ENCODE measurements at places on chromosomes 12 and 14.

- no peak for DNase-seq
These were observed 14.1 kb downstream of the STAB2 start for GRCh38 chr12:103600967-103601728.

DNA sequence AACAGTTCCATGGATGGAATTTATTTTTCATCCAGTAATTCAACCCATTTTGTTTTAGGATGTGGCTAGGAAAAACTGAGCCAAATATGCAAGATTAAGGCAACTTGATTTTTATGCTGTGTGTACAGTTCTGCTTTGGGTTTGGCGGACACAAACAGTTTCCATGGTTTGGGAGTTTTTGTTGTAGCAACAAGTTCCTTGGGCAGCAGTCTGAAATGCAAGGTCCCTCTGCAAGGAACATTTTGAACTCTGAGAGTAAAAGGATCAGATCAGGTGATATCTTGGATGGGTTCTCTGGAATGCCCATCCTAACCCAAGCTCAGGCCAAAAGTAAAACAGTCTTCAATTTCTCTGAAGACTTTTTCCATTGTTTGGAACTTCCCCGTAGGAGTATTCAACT lies 161.2 kb downstream of the TMX1 start:
- no peak for DNase-seq

DNA sequence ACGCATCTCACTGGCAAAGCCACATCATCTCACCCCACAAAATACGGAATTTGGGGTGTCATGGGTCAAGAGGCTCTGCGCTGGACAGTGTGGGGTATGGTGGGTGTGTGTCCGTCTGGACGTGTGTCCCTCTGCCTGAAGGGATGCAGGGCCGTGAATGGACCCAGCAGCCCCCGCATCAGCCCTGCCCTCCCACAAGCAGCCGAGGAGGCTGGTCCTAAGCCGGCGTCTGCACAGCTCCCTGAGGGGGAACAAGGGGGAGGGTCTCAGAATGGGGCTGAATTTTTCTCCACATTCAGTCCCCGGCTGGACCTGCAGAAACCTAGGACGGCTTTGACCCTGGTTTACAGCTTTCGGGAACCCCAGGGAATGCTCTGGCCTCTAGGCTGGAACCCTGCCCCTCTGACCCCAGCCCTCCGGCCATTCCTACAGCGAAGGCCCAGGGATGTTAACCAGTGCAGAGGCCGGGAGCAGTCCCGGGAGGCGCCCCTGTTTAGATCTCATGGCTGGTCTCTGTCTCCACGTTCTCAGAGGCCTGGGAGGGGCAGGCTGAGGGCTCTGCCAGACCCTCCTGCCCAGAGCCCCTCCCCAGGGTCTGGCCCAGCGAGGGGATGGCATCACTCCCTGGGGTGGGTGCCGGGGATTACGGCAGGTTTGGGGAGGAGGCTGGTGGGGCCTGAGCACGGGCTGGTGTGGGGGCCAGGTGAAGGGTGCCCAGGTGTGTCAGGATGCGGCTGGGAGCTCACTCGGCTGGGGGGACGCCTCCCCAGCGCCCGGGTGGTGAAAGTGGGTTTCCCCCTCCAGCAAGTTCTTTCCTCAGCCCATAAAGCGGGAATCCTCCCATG lies 156.5 kb upstream of the C14orf180 start:
- DNase-seq, result no peak

- DNase-seq, result no peak
These were observed 72.2 kb downstream of the TMEM132C start for GRCh38 chr12:128339126-128339520.

DNA sequence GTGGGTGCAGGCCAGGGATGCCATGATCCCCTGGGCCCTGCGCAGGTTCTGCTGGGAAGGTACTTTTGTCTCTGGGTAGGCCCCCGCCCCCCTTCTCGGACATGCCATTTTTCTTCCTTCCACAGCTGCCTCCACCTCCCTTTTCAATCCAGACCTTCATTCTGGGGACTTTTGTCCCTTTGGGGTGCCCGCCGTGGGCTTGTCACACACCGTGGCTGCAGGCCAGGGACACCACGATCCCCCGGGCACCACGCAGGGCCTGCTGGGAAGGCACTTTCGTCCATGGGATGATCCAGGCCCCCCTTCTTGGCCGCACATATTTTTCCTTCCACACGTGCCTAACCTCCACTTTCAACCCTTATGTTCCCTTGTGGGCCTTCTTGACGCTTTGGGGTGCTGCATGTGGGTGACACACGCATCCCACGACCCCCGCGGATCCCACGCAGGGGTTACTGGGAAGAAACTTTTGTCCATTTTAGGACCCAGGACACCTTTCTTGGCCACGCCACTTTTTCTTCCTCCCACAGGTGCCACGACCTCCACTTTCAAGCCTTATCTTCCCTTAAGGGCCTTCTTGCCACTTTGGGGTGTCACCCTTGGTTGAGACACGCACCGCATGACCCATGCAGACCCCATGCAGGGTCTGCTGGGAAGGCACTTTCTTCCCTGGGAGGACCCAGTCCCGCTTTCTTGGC lies 272.5 kb downstream of the ALG10 start:
- DNase-seq, result no peak

DNA sequence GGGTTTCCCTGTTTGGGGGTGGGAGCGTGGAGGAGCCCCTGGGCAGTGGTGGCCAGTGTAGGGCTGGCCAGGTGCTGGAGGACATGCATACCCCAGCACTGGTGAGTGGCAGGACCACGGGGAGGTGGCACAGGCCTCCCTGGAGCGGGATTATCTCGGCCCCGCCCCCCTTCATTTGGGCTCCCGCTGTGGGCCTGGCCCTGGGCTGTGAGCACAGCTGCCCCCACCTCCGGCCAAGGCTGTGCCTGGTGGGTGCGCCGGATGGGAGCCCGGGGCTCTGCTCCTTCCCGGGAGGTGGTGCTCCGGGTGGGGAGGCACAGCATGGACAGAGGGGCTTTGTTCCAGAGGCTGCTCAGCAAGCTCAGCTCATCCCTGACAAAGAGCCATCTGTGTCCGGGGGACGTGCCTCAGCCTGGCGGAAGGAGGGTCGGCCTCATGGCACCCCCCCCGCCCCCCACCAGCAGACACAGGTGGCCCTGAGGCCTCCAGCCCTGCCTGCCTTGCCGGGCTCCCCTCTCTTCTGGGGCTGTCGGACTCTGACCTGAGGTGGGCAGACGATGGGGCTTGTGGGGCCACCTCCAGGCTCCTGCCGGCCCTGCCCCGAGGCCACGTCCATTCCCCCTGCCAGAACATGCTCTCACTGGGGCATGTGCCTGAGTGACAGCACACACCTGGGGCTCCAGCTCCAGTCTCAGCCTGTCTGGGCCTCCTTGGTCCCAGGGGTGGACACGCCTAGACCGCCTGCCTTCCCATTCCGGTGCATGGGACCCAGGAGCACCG lies 8.4 kb downstream of the TEDC1 start:
- DNase-seq, result peak; percentile 91

DNA sequence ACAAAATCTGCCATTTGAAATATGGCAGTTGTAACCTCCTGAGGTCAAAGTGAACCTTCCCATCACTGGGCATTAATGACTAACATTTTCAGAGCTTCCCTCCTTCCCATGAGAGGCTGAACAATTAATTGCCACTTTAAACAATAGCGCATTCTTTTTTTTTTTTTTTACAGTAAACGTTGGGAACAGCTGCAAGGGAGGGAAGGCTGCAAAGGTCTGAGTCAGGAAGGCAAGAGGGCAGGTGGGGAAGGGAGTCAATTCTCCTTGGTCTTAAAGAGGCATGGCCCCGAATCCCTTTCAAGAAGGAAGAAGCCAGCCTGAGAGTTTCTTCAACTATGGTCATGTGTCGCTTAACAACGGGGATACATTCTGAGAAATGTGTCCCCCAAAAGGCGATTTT lies 41.0 kb upstream of the PLEKHG3 start:
- DNase-seq, result no peak

- DNase-seq, result no peak
These were observed 88.8 kb downstream of the ATF7IP start for GRCh38 chr12:14454098-14454907.

- peak; percentile 20 for DNase-seq
These were observed 61.6 kb upstream of the GZMB start for GRCh38 chr14:24695265-24696241.

DNA sequence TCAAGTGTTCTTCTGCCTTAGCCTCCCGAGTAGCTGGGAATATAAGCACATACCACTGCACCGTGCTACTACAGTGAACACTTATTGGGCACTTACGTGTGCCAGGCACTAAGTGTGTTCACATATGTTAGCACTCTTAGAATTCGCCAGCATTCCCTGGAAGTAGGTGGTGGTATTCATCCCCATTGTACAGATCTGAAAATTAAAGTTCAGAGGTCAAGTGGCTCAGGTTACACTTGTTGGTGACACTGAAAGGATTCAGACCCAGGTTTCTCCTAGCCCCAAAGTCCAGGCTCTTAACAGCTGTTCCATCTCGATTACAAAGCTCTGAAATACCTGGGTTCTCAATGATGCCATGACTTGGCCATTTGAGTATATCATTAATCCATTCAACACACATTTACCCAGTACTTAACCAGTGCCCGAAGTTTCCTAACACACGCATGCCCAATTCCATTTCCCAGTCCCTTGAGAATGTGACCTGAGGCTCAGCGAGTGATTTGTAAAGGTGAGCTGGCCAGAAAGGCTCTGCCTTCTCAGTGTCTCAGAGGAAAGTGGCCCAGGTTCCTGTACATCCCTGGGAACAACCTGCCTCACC lies 4.8 kb downstream of the MVK start:
- no peak for DNase-seq

DNA sequence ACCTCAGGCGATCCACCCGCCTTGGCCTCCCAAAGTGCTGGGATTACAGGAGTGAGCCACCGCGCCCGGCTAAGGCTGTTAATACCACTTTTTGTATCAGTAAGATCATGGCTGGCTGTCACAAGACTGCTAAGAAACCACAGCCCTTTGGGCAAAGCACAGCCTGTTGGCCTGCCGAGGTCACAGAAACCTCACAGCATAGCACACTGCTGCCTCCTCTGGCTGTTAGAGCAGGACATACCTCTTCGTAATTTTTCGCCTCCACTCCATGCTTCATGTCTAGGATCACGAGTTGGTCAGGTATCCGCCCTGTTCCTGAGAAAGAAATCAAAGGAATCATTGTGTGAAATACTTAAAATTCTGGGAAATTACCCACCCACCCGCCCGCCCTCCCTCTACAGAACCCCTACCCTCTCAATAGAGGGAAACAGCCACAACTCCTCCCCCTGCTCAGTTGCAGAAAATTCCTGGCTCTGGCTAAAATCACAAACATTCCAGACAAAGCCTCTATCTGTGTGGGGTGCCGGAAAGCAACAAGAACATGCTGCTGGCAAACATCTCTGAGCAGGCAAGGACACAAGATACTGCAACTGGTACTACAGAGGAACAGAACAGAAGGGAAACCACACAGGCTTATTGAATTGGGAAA lies 20.7 kb upstream of the NEK9 start:
- peak; percentile 68 for DNase-seq

DNA sequence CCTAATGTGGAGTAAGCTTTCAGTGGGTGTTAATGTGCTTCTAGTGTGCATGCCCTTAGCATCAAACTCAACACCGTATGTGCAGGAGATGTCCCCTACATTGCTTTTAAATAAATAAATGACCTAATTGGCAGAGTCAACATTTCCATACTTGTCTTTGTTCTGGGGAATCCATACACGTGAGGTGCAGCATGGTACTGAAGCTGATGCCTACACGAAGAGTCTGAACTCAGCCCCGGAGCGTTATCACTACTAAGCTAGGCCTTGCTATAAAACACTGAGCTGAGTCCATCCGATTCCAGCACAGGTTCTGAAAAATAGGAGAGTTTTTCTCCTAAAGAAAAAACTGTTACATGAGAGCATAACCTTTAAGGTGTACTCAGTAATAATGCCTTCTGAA lies 125.0 kb upstream of the DYRK2 start:
- DNase-seq, result no peak

GRCh38 chr14:95490138-95490509 lies 26.3 kb downstream of the SYNE3 start:
- DNase-seq, result no peak

DNA sequence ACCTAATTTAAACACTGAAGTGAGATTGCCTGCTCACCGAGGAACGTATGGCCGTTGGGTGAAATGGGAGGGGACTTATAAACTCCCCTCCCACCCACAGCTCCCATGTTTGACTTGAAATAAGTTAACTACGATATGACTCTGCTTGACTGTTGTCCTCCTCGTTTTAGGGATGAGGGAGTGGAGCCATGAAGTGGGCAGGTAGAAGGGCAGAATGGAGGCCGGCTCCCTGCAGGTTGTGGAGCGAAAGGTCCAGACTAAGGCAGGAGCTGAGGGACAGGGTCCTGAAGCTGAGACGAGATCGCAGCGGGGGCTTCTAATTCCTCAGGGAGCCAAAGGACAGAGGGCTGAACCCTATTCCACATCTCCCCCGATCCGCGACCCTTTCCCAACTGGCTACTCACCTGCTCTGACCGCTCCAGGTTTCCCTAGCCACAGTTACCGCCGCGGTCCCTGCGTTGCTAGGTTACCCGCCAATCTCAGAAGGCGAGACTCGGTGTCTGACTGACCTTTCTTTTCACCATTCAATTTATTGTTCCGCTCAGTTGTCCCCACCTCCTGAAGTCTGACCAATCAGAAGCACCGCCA lies 577 bp upstream of the TPCN1 start:
- DNase-seq, result no peak

- DNase-seq, result peak; percentile 80
These were observed 202.8 kb downstream of the TTC8 start for GRCh38 chr14:89027097-89027740.

GRCh38 chr14:99327458-99328250 lies 55.7 kb upstream of the BCL11B start:
- DNase-seq, result no peak

- no peak for DNase-seq
These were observed 697 bp downstream of the HOXC10 start for GRCh38 chr12:53985692-53985993.

- DNase-seq, result no peak
These were observed 111.1 kb downstream of the STAB2 start for GRCh38 chr12:103697971-103698751.

DNA sequence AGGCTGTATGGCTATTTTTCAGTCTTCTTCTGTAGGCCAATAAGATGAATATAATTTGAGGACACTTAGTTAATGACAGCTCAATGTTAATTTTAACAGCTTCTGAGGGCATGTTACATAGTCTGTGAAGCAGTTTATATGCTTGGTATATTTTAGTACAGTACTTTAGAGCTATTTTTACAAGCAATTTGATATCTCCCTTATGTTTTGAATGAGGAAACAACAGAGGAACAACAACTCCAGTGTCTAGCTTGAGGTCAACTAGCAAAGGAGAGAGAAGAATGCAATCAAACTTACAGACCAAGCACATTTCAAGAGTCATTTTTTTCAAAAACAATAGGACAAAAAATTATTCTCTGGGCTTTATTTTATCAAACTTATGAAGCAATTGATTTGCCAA lies 469.1 kb upstream of the DCN start:
- no peak for DNase-seq

GRCh38 chr14:105069871-105070759 lies 4.9 kb upstream of the GPR132 start:
- DNase-seq, result no peak

GRCh38 chr12:131991816-131992430 lies 42.2 kb downstream of the EP400 start:
- DNase-seq, result no peak
